ENCODE measurements at places on chromosomes 16 and 17.

DNA sequence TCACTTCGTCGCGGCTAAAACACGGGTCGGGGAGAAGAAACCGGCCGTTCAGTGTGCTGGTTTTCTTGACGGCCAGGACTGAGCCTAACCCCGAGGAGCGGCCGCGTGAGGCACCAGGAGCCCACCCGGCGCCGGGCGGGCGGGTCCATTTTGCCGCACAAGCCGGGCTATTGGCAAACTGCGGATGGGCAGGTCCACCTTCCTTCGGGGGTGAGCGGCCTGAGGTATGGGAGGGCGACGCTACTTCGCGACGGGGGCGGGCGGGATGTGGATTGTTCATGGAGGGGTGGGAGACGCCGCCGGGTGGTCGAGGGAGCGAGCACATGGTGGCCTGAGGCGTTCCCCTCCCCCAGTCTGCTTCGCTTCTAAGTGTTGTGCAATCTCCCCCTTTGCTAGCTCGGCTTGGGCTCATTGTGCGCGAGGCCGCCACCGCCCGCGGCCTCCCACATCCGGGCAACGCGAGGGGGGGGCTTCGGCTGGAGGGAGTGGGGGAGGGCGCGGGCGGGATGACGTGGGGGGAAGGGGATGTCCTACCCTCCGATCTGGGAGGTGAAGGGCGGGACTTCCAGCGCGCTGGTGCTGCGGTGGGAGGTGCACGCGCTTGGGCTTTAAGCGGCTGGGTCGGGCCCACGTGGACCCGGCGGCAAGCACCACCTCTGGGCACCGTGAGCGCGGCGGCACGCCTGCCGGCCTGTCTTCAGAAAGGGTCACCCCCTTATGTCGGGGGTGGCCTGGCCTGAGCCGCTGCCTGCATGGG lies 5.9 kb upstream of the CD68 start:
- DNase-seq, result peak; percentile 91

GRCh38 chr16:66423177-66423576 lies 3.9 kb upstream of the BEAN1 start:
- DNase-seq, result no peak

- peak; percentile 83 for DNase-seq
Measured at GRCh38 chr16:28984619-28985135, at the start of gene LAT. LAT (plus strand) TSS chr16:28985052; CDS start chr16:28985418, 366 bp downstream.

DNA sequence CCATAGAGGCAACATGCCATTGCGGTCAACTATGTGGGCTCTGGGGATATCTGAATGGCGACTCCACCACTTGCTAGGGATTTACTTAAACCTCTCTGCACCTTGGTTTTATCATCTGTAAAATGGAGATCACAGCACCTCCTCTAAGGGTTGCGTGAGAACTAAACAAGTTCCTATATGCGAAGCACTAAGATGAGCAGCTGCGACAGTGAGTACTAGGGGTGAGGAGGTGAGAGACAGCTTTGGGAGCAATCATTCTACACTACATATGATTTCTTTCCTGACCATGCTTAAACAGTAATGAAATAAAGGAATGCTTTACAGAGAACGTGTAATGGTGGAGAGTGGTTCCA lies 61.4 kb downstream of the CREBBP start:
- no peak for DNase-seq

GRCh38 chr16:77402672-77403071 lies 32.2 kb downstream of the ADAMTS18 start:
- no peak for DNase-seq

GRCh38 chr17:49343273-49343672 lies 18.8 kb downstream of the ZNF652 start:
- peak; percentile 39 for DNase-seq

DNA sequence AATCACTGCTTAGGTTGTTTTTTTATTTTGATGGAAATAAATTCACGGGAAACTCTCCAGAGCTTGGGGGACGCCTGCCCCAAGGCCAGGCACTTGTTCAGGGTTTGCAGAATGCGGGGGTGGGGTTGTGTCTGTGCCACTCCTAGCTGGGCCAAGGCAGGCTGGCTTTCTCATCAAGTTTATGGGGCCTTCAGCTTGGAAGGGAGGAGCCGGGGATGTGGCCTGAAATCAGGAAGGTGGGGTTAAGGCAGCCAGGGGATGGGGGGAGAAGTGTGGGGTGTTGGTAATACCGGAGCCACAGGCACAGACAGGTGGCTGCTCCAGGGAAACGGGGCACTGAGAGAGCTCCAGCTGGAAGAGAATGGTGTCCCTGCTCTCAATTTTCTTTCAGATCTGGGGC lies 1.7 kb upstream of the CHAD start:
- DNase-seq, result no peak

- no peak for DNase-seq
Measured at GRCh38 chr16:88768071-88768783, 16.8 kb downstream of the PIEZO1 start.

DNA sequence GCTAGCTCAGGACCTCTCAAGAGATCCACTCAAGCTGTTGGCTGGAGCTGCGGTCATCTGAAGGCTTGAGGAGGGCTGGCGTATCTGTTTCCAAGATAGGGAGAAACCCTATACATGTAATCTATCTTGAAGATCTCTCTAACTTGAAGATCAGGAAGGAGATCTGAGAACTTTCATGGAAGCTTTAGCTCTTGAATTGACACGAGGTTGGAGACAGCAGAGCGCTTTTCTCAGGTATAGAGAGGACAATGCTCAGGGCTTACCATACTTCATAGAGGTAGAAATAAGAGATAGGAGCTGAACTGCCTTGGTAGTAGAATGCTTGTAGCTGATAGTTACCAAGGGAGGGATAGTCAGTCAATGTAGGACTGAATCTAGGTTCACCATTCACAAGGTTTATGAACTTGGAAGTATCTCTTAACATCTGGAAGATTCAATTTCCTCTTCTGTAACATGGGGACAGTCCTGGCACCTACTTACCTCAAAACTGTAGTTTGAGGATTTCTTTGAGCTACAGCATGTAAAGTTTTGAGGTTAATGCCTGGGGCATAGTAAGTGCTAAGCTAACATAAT lies 267.0 kb upstream of the MAF start:
- DNase-seq, result no peak

DNA sequence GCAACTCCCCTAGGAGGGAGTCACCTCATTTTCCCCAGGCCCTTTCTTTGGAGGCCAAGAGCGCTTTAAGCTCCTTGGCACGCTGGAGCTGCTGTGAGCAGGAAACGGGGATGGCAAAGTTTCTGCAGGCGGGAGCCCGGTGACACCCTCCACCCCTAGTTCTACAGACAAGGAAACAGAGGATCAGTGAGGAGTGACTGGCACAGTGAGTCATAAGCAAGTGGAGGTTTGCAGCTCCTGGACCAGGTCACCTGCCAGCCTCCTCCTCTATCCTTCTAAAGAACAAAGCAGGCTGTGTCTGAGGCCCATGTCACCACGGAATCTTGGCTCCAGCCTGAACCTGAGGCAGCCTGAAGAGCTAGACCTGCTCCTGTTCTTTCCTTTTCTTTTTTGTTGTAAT lies 141.9 kb downstream of the TMEM132E start:
- no peak for DNase-seq

DNA sequence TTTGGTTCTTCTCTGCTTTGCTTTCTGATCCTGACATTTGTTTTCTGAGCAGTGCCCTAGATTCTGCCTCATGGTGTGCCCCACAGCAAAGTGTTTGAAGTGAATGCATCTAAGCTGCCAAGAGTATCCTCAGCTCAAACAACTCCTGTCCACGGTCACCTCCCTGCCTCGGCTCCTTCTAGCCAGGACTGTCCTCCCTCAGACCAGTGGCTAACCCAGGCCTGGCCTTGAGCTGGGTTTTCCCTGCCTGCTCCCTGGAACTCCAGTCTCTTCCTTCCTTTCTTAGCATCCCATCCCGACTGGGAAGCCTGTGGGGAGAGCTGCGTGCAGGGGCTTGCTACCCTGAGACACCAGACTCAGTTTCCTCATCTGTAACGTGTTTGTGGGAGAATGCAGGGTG lies 256.5 kb downstream of the GSG1L start:
- DNase-seq, result no peak

Measured in CD4-positive, alpha-beta T cell treated with Interleukin-15 for 4 hours (primary cell).